ENCODE measurements at places on chromosomes 3 and 15.

GRCh38 chr3:14773281-14773680, 45.5 kb upstream of the FGD5 start:
- DNase-seq = no peak

DNA sequence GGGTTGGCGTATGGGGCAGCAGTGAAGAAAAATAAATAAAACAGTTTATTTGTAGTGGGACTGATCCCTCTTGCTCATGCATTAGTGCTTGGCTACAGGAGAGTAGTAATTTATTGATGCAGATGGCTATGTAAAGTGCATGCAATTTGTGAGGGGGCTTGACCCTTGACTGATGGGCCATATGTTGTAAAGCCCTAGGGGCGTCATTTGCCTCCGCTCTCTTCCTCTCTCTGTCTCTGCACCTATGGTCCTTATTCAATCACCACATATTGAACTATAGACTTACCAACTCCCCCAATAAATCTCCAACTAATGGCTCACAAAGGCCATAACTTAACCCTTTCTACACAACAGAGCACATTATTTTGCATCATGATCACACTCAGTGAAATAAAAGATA, 227.7 kb downstream of the ROBO2 start:
- DNase-seq = no peak

DNA sequence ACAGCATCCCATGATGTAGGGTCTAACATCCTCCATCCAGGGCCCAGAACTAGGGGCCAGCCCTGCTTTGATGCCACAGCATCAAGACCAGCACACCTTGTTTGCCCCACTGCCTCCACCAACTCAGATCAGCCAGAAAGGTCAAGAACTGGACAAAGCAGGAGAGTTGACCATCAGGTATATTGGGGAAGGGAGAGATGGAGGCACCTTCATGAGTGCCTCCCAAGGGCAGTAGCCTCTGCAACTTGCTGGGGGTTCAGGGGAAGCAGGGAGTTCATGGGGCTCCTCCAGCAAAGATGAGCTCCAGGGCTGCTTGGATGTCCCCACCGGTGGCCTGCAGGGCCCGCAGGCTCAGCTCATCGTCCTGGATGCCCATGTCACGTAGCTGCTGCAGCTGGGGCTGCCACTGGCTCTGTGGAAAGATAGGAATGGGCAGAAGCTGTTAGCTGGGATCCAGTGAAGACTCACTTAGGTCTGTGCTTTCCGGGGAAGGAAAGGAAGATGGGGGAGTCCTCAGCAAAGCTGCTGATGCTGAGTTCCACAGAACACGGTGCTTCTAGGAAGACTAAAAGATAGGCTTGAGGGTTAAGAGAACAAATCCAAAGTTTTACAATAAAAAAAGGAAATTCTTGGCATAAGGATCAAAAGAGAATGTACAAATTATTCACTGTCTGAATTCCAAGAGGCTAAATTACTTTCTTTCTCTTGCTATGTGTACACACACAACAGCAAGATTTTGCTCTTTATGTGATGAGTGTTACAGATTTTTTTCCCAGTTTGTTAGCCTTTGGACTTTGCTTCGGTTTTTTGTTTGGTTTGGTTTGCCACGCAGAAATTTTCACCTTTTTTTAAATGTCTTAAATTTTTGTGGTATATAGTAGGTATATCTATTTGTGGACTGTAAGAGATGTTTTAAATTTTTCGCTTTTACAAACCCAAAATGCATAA, 12.3 kb upstream of the SEMA7A start:
- DNase-seq = no peak

- peak; percentile 51 for DNase-seq
Observed at GRCh38 chr15:81480645-81481053, 106.6 kb upstream of the TMC3 start.

DNA sequence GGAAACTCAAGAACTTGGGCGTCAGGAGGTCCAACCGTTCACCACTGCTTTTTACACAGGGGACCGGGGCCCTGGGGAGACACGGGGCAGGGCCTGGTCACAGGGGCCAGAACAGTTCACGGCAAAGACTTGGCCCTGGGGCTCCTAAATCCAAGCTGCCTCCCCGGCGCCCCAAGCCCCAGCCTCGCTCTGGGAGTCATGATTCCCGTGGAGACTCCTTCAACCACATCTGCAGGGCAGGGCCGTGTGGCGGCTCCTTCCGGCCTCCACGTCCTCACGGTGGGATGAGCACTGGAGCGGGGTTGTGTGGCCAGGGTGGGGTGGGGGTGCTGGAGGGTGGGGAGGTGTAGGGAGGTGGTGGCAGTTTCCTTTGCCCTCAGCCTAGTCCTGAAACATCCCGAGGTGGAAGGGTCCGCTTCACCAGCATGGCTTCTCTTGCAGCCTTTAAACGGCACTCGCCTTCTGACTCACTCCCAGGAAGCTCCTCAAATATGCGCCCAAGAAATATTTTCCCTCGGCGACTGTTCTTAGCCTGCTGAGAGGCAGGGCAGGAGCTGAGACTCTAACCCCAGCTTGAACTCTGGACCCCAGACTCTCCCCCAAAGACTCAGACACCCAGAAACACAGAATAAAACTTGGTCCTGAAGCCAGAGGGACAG, 1.8 kb downstream of the MUC4 start:
- no peak for DNase-seq

Data from NCI-H1417 treated with DMSO at 0.1 percent for 48 hours (cell line).